ENCODE measurements at places on chromosomes 11 and 22. TPM values are rescaled to one million over a fixed set of nuclear protein-coding genes. Genes with fewer than 3 reads are reported as not detected.

DNA sequence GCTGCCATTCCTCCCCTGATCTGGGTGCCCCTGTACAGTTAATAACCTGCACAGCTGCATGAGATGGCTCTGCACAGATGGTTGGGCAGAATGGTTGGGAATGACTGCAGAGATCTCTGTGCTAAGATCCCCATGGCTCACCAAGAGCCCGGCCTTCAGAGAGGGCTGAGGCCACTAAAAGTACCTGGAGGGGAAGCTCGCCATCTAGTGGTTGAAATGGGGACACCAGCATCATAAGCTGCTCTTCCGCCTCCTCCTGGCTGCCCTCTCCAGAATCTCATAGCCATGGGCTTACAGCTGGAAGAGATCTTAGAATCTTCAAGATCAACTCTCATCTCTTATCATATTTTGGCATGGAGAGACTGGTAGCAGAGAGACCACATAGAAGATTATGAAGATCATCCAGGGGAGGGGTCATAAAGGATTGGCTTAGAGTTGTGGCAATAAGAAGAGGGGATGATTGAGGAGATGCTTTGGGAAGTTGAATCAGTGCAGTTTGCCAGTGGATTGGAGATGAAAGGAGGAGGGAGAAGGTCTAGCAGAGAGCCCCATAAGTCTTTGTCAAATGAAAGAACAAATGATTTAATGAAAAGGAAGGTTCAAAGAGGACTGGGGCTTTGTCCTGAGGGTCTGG, 22.0 kb upstream of the TLCD5 start:
- peak overlapping the region; percentile 75 for H3K27ac ChIP-seq
- no peak overlapping the region for H3K4me3 ChIP-seq

DNA sequence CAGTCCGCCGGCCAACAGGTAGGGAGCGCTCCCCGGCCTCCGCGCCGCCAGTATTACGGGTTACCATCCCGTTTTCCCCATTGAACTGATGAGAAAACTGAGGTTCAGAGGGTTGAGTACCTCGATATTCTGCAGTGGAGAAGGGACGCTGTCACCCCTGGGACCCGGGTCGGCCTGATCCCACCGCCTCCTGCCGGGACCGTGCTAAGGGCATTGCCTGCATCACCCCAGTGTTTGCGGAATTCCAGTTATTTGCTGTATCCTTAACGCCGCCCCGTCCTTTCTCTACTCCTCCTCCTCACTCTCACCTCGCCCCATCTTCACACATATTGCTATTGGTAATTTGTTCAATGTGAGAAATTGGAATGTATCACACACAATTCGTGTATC, 370 bp upstream of the A4GALT start:
- H3K4me1 ChIP-seq: peaks cover 23% of the 10 kb centered on the region
- no peaks in the 10 kb centered on the region for H3K36me3 ChIP-seq
- no peak for DNase-seq

DNA sequence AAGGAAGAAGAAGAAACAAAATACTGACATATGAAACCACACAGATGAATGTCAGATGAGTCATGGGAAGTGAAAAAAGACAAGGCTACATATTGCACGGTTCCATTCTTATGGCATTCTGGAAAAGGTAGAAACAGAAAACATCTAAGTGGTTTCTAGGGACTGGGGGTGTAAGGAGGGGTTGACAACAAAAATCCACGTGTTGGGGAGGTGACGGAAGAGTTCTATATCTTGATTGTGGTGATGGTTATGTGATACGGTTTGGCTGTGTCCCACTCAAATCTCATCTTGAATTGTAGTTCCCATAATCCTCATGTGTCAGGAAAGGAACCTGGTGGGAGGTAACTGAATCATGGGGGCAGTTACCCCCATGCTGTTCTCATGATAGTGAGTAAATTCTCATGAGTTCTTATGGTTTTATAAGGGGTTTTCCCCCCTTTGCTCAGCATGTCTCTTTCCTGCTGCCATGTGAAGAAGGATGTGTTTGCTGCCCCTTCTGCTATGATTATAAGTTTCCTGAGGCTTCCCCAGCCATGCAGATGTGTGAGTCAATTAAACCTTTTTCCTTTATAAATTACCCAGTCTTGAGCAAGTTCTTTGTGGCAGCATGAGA, 6.4 kb upstream of the ARFGAP3 start:
- H3K36me3 ChIP-seq: no peaks in the 10 kb centered on the region
- H3K27ac ChIP-seq: no peak overlapping the region
- H3K4me3 ChIP-seq: no peak overlapping the region
- peaks cover 10% of the 10 kb centered on the region for H3K4me1 ChIP-seq
- no peaks in the 10 kb centered on the region for H3K27me3 ChIP-seq
- no peak for DNase-seq

- no peak overlapping the region for H3K27ac ChIP-seq
- H3K36me3 ChIP-seq: no peaks in the 10 kb centered on the region
- no peak for DNase-seq
- no peaks in the 10 kb centered on the region for H3K27me3 ChIP-seq
Observed at GRCh38 chr11:76849376-76849775, 11.3 kb upstream of the ACER3 start.

DNA sequence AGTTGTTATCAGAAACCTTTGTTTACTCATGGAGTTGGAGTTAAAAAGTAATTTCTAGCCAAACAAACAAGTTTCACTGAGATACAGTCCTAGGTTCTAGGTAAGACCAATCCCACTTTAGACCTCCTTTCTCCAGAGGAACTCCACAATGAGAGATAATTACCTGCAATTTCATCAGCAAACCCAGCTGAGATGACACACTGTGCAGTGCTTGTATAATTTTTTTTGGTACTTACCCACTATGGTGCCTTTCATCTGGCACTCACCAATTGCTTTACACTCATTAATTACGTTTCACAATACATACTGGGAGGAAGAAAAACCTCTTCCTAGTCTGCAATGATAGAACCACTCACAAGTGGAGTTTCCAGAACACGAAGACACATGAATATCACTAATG, 1.8 kb upstream of the MUC15 start:
- DNase-seq: no peak
- no peak overlapping the region for H3K27ac ChIP-seq
- no peak overlapping the region for H3K4me3 ChIP-seq
- H3K27me3 ChIP-seq: no peaks in the 10 kb centered on the region

Gene RPLP2
- total RNA-seq: 360 TPM

GRCh38 chr11:2348986-2349385, 28.1 kb upstream of the CD81 start:
- no peaks in the 10 kb centered on the region for H3K27me3 ChIP-seq
- H3K36me3 ChIP-seq: no peaks in the 10 kb centered on the region
- H3K4me1 ChIP-seq: no peaks in the 10 kb centered on the region
- no peak overlapping the region for H3K4me3 ChIP-seq
- no peak overlapping the region for H3K27ac ChIP-seq

DNA sequence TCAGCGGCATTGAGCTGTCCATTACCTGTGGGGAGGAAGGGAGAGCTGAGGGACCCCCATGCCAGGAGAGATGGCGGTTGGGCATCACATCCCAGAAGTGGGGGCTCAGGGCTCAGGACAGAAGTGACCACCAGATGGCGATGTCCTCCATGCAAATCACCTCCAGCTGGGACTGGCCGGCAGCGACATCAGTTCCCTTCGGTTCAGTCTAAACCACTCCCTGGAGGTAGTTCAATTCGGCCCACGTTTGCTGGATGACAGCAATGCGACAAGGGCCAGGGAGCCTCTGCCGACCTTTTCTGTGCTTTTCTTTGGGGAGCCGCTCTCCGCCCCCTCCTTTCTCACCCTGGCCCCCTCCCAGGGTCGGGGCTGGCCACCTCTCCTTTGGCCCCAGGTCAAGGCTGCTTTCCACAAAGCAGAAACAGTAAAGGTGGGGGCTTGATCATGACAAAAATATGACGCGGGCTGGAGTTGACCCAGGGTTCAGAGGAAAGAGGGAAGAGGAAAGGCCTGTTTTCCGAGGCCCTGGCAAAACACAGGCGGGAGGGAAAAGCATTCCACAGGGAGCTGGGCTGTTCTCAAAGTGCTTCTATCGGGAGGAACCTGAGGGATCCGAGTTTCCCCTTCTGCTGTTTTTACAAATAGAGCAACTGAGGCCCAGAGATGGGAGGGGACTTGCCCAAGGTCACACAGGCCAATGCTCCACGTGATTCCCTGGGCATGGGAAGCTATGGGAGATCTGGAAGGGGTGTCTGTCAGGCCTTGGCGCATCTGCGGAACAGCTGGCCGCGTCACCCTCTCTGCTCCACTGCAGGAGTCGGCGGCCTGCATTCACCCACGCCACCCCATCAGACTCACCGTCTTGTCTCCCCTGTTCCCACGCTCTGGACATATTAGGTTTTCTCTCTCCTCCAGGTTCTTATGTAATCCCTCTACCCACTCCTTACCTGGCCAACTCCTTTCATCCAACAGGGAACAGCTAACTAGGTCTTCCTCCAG, 54.7 kb downstream of the FBXO7 start:
- H3K4me1 ChIP-seq: peaks cover 25% of the 10 kb centered on the region
- H3K27me3 ChIP-seq: peaks cover 25% of the 10 kb centered on the region
- no peaks in the 10 kb centered on the region for H3K36me3 ChIP-seq
- DNase-seq: peak; percentile 81
- H3K4me3 ChIP-seq: no peak overlapping the region
- H3K27ac ChIP-seq: no peak overlapping the region

- no peak for DNase-seq
- no peaks in the 10 kb centered on the region for H3K36me3 ChIP-seq
- H3K4me3 ChIP-seq: no peak overlapping the region
Observed at GRCh38 chr11:34351687-34352469, 5.9 kb downstream of the ABTB2 start.

DNA sequence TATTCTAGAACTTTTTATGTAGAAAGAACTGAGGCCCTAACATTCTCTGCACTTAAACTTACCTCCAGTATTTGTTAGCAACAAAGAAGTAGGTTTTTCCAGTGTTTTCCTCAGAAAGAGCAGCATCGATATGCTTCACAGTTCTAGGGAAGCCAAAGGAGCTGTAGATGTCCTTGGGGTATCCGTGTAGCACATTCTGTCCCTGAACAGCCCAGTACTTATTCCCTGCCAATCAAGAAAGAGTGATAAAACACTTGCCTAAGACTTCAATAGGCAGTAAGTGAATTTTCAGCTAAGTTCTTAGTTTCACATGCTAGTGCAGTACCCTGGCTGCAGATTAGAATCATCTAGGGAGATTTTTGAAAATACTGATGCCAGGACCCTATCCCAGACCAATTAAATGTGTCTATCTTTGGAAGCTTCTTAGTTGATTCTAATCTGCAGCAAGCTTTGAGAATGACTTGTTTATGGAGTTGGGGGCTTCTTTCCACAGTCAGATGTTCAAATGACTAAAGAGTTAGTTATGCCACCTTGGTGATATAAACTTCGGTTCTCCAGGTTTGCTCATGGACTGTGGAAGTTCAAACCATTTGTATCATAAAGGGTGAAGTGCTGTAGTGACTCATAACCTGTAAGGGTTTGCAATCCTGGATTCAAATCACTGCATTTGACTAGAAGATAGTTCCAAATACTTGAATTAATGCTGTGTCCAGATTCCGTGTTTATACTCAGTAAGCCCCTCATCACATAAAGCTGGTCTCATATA, 6.5 kb downstream of the MMP1 start:
- peak overlapping the region; percentile 31 for H3K4me3 ChIP-seq
- H3K4me1 ChIP-seq: peaks cover 9% of the 10 kb centered on the region
- no peaks in the 10 kb centered on the region for H3K27me3 ChIP-seq
- no peak overlapping the region for H3K27ac ChIP-seq
- no peak for DNase-seq

DNA sequence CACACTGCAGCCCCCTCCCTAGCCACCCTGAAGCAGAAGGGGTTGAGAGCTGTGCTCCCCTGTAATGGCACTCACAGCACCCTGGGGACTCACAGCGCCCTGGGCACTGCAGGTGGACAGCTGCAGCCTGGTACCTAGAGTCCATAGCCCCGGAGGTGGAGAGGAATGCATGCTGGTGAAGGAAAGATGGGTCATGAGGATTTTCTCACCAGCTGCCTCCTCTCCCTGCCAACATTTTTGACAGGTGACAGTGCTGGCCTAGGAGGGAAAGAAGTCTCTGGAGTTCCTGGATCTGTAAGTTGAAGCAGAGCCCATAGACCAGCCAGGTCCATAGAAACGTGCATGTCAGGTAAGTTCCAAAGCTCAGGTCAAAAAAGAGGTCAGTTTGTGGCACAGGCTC, 330.5 kb downstream of the TENM4 start:
- H3K27me3 ChIP-seq: no peaks in the 10 kb centered on the region
- no peaks in the 10 kb centered on the region for H3K36me3 ChIP-seq
- no peak overlapping the region for H3K27ac ChIP-seq
- no peaks in the 10 kb centered on the region for H3K4me1 ChIP-seq
- DNase-seq: no peak

DNA sequence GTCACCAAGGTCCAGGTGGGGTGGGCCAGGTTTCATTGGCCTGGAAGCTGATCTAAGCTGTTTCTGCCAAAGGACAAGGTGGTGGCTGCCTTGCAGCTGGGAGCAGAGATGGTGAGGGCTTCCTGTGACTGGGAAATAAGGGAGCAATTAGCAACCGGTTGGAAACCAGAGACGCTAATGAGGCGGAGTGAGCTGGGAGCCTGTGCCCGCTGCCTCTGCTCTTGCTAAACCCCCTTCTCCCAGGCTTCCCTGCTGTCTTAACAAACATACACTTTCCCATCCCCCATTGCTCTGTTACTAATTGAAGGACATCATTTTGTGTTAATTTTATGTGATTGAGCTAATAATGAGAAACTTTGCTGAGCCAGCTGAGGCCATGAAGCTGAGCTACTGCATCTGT, 121.8 kb downstream of the INSC start:
- no peak overlapping the region for H3K4me3 ChIP-seq
- no peak for DNase-seq
- no peaks in the 10 kb centered on the region for H3K4me1 ChIP-seq
- no peaks in the 10 kb centered on the region for H3K27me3 ChIP-seq
- no peaks in the 10 kb centered on the region for H3K36me3 ChIP-seq

Gene OOSP4A
- not detected for total RNA-seq

DNA sequence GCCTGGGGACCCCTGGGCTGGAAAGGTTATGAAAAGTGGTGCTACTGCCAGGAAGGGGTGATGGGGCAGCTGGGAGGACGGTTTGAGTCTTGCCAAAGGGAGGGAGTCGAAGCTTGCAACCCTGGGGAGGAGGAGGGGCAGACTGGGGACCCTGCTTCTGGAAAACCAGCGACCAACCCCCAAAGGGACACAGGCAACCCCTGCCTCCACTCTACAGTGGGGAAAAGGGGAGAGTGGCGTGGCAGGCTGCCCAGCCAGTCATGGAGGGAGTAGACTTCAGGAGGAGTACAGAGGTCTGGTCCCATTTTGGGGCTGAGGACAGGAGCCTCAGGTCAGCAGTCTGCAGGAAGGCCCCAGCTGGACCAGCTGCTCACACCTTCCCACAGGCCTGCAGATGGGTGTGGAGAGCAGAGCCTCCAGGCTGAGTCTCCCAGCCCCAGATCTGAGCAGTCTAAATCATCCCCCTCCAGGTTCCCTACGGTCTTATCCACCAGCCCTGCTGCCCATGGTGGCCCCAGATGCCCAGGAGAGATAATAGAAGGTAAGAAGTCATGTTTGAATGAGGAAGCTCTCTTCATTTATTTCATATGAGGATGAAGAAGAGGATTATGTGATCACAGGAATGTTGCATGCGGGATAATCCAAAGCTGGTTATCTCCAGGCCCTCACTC, 3.3 kb downstream of the DDT start:
- peak; percentile 2 for DNase-seq
- no peaks in the 10 kb centered on the region for H3K4me1 ChIP-seq
- no peak overlapping the region for H3K27ac ChIP-seq
- H3K4me3 ChIP-seq: no peak overlapping the region
- H3K36me3 ChIP-seq: peaks cover 31% of the 10 kb centered on the region

GRCh38 chr11:5621580-5621979, 3.2 kb upstream of the TRIM34 start:
- no peaks in the 10 kb centered on the region for H3K36me3 ChIP-seq
- H3K4me1 ChIP-seq: peaks cover 40% of the 10 kb centered on the region
- H3K27ac ChIP-seq: no peak overlapping the region
- no peak for DNase-seq

Data from stomach (tissue), 19 donors.